ENCODE measurements at places on chromosomes 12 and 14.

DNA sequence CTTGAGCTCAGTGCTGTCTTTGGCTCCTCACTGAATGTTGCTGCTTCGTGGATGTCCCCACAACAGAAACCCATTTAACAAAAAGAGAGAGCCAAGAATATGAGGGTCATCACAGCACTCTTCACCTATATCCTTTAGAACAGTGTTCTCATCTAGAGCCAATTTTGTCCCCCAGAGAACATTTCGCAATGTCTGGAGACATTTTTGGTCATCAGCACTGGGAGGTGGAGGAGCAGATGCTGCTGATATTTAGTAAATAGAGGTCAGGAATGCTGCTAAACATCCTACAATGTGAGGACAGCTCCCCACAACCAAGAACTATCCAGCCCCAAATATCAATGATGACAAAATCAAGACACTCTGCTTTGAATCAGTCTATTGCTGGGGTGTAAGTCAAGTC, 92.5 kb downstream of the BBS10 start:
- DNase-seq: no peak

DNA sequence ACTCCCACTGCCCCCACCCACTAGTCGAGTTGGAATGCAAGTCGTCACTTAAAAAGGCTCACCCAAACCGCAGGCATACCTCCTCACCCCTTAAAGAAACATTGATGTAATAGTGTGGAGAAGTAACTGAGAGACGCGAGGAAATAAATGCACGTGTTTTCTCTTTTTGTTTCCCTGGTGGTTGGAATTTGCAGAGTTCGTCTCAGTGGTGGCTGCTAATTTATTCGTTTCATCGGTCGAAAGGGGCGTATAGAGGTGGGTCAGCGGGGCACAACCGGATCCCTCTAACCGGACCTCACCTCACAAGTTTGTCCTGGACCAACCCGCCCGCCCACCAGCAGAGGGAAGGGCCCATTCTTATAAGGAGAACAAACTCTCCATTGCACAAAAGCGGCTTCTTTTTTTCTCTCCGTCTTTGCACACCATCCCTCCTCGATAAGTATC, 5.0 kb upstream of the NPAS3 start:
- DNase-seq: no peak

DNA sequence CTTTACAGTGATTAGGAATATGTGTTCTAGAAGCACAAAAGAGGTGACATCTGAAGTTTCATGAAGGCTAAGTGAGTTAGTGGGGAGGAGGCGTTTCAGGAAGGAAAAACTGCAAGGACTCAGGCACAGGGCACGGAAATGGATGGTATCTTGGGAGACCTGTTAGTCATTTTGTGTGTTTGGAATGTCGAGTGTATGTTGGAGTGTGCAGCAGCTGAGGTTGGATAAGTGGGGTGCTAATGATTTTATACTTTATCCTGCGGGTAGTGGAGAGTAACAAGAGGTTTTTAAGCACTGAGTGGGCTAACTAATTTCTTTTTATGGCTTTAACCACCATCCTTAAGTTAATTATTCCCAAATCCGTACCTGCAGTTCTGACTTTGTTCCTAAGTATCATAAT, 571.5 kb upstream of the FBXO33 start:
- no peak for DNase-seq

DNA sequence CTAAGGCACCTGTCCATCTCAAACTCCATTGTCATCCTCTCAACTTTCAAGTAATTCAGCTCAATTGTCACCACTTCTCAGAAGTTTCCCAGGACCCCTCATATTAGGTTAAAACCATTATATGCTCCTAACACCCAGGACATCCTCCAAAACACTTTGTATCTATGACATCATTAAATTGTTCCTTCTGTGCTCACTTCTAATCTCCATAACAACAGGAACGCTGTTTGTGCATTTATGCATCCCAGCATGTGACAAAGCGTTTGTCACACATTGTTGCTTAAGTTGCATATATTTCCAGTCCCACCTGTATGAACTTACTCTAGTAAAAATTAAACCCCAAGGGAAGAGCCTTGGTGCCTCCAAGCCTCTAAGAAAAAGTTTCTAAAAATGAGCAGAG, 133.9 kb downstream of the TBX5 start:
- no peak for DNase-seq

DNA sequence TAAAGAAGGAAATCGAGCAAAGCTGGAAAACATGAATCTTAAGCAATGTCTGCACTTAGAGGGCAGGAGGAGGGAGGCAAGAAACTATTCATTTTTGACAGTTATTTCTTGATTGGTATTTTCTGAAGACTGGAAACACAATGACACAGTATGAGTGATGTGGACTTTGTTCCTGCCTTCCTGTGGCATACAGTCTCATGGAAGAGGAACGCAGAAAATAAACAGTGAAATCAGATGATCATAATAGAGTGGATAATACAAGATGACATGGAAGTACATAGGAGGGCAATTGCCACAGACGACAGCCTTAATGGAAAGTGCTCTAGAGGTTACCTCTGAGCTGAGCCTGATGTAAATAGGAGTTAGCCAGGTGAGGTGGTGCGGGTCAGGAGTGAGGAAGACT, 140.4 kb upstream of the MAX start:
- no peak for DNase-seq

- no peak for DNase-seq
Measured at GRCh38 chr14:95489214-95490137, 27.0 kb downstream of the SYNE3 start.

GRCh38 chr14:76699939-76700590, 61.2 kb upstream of the VASH1 start:
- DNase-seq: no peak

GRCh38 chr12:82279536-82280058, 78.6 kb downstream of the CCDC59 start:
- no peak for DNase-seq

GRCh38 chr14:61560323-61560722, 135.0 kb upstream of the HIF1A start:
- DNase-seq: no peak

GRCh38 chr12:103814436-103814835, 26.6 kb downstream of the NT5DC3 start:
- DNase-seq: no peak

- no peak for DNase-seq
Measured at GRCh38 chr12:110901401-110901800, 19.0 kb downstream of the MYL2 start.

DNA sequence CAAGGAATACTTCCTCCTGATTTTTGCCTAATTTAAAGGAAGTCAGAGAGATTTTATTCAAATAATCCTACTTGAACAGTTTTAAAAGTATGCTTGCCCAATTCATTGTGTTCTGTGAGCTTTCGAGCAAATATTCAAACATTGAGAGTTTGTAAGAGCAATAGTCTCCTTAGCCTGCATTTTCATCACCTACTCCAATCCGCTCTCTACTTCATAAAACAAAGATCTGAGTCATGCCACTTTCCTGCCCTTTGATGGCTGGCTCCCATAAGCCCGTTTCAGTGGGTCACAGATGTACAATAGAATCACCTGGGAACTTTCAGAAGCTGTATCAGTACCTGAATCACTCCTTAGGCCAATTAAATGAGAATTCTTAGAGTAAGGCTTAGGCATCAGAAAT, 319.2 kb downstream of the PDZRN4 start:
- DNase-seq: no peak

DNA sequence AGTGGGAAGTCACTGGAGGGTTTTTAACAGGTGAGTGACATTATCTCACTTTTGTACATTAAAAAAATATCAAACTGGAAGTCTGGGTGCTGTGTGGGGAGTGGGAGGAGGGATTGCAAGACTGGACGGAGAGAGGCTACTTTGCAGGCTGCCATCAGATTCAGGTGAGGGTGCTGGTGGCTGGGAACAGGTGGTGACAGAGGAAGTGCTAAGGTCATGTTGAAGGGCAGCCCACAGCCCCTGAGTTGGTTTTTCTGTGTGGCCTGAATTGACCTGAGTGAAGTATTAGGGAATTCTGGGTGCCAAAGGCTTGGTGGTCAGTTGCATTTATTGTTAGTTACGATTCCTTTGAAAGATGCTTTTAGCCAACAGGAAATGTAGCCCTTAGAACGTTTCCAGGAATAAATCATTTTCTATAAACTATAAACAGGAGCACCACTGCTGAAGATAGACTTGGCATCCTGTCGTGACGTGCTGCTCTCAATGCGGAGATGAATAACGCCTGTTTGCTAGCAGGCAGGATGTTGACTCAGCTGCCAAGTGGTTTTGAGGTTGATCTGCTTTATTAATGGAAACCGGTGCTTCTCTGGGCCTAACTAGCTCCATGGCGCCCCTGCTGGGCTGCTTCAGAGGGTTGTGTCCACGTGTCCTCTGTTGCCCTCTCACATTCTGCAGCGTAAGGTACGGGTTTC, 707.5 kb upstream of the TMEM132C start:
- no peak for DNase-seq

GRCh38 chr12:76590131-76590530, 30.6 kb upstream of the OSBPL8 start:
- no peak for DNase-seq

DNA sequence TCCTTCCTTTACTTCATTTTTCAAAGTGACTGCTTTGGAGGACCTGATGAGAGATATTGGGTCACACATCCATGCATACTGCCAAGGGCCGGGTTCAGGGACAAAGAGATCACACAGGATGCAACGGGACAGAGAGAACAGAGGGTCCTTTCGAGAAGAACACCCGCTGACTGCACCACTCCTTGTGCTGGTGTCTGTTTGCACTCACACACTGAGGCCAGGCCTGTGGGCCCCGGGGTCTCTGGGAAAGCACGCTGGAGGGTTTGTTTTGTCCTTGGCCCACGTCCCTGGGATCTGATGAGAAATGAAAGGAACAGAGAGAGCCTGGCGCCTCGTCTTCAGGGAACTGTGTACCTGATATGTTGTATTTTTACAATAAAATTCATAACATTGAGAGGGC, 42.2 kb downstream of the PAH start:
- DNase-seq: no peak

DNA sequence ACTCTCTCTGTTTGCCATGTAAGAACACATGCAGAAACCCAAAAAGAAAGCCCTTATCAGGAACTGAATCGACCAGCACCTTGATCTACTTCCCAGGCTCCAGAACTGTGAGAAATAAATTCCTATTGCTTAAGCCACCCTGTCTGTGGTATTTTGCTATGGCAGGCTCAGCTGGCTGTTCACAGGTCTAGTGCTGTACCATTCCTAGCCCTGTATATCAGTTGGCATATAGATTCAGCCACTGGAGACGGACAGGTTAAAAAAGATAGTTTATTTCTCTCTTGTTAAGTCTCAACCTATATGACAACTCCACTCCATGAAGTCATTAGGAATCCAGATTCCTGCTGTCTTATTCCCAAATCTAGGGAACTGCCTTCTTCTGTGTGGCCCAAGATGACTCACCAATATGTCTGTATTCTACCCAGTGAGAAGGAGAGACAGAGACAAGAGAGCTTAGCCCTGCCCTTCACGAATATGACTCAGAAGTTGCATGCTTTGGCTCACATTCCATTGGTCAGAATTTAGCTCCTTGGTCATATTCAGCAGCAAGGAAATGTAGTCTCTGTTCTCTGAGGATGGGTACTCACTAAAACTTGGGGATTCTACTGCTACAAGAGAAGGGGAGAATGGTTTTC, 57.0 kb downstream of the PLEKHG7 start:
- no peak for DNase-seq

- no peak for DNase-seq
Measured at GRCh38 chr12:16063726-16064125, 152.6 kb downstream of the DERA start.

DNA sequence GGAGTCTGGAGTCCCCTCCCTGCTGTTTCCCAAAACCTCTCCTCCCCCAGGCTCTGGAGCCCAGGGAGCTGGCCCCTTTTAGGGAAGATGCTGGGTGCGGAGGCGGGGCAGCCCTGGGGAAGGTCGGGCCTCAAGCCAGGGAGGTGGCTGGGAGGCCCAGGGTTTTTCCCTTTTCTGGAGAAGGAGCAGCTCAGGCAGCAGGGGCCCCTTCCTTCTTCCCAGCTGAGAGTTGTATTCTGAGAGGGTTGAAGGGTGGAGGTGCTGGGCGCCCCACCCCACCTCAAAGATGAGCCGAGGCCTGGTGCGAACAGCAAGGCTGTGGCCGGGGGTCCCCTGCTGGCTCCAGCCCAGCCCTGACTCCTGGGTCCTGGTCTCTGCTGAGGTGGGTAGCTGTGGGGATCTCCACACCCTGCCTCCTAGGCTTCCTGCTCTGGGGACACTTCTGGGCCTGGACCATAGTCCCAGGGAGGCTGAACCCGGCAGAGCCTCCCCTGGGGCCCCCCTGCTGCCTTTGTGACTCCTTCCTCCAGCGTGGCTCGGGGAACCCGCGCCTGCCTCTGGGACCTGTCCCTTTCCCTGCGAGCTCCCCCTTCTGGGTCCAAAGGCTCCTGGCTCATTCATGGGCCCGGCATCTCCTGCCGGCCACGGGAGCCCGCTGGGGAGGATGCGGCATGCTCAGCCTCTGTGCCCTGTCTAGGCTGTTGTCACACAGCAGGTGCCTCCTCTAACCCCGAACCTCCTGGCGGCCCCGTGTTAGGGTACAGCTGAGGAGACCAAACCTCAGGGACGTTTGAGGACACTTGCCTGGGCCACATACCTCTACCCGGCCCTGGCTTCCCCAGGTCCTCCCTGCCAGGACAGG, 4.4 kb downstream of the TRMT61A start:
- no peak for DNase-seq

DNA sequence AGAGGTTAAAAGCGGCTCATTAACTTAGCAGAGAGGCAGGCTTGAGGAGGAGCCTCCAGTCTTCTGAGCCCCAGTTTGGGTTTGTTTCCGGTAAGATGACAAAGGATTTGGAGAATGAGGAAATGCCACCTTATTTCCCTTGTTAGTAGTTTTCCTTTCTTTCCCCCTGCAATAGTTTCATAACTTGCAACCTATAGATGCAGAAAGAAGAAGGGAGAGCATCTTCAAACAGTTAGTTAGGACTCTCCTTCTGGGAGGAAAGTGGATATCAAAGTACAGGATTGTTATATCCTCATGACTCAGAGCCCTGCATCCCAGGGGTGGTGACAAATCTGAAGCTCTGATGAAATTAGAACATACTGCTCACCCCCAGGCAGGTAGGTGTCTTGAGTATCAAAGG, 180.7 kb upstream of the SLC38A2 start:
- no peak for DNase-seq

DNA sequence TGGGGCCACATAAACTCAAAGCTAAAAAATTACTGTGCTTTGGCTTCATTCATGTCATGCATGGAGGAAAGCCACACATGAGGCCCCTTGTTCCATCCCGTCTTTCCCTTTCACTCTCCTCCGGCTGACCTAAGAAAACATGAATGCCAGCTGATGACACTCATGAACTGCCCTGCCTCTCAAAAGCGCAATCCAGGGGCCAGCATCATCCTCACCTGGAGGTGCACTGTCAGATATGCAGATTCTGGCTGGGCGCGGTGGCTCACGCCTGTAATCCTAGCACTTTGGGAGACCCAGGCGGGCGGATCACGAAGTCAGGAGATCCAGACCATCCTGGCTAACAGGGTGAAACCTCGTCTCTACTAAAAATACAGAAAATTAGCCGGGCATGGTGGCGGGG, 116.1 kb upstream of the FOXN3 start:
- no peak for DNase-seq

Measured in stimulated activated CD8-positive, alpha-beta memory T cell treated with anti-CD3 and anti-CD28 coated beads, Interleukin-2, amount 100 ng/mL, for 1 hour (primary cell).